ENCODE measurements at places on chromosomes 16 and 17.

- DNase-seq, result no peak
Measured at GRCh38 chr17:71655542-71655941, 465.3 kb upstream of the SOX9 start.

DNA sequence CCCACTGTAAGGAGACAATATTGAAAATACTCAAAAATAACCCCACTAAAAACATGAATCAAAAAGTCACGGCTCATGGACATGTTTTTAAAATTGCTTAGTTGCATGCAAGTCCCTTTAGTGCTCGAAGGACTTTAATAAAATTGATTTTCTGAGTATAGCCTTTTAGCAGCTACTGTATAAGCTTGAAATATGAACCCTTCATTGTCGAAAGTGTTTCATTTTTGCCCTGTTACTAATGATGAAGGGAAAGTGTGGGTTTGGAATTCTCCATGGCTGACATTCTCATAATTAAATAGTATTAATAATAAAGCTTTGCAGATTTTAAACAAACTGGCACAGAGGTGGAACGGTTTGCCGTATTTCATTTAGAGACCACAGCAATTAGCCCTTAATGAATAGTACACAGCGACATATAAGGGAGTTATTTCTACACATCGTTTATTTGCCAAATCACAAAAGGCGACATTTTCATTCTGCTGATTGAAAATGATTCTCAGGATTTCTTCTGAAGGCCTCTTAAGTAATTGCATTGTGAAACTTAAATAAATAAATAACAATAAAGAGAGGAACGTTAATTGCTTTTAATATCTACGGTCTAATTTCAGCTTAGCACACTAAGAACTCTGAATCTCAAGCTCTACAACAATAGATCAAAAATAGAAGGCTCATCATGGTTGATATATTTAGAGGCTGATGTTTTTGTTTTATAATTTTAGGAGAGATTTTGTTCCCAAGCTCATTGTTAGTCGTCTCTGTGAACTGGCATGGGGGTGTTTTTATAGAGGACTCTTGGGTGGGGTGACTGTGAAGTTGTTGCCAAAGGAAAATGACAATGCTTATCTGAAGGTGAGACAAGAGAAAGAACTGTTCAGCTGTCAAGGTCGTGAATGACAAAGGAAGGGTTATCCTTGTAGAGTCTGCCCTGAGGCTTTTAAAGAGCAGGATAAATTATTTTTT, 60.6 kb downstream of the IRX6 start:
- DNase-seq, result no peak

GRCh38 chr17:18033442-18034099, 5.4 kb downstream of the ATPAF2 start:
- no peak for DNase-seq

- DNase-seq, result no peak
Measured at GRCh38 chr17:64173646-64174045, 43.7 kb upstream of the ERN1 start.

- peak; percentile 64 for DNase-seq
Measured at GRCh38 chr17:32258383-32259140, 7.1 kb upstream of the RHBDL3 start.

DNA sequence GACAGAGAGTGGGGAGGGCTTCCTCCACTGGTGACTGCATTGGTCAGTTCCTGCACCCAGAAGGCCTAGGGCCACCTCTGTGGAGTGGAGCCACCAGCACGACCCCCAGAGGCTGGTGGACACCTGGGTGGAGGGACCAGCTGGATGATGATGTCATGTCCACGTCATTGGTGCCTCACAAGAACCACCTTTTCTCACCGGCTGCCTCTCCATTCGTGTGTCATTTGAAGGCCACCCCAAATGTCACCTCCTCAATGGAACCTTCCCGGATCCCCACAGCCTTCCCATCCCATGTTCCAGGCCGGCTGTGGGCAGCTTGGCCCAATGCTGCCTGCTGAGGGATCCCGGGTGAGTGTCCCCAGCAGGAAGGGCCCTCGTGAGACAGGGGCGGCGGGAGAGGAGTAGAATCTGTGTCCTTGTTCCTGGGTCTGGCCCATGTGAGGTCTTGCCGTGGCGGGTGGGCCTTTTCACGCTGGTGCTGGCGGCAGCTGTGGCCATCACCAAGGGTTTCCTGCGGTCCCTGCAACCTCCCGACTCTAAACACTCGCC, 9.1 kb upstream of the CHMP6 start:
- no peak for DNase-seq

Measured in occipital lobe (tissue), 3 donors.